Pulmonary artery endothelial cell (primary cell): ENCODE measurements at places on chromosomes 4 and X. TPM values are rescaled to one million over a fixed set of nuclear protein-coding genes. Genes with fewer than 3 reads are reported as not detected.

DNA sequence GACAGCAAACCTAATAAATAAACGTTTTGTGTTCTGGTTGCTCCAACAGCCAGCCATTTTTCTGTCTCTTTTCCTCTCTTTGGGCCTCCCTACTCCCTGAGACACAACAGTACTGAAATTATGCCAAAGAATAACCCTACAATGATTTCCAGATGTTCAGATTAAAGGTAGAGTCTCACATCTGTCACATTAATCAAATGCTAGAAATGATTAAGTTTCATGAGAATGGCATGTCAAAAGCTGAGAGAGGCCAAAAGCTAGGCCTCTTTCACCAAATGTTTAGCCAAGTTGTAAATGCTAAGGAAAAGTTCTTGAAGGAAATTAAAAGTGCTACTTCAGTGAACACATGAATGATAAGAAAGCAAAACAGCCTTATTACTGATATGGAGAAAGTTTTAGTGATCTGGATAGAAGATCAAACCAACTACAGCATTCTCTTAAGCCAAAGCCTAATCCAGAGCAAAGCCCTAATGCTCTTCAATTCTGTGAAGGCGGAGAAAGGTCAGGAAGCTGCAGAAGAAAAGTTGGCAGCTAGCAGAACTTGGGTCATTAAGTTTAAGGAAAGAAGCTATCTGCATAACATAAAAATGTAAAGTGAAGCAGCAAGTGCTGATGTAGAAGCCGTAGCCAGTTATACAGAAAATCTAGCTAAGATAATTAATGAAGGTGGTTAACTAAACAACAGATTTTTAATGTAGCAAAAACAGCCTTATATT is 182.1 kb upstream of the NUDT6 start:
- DNase-seq: no peak

- DNase-seq: no peak
These were observed 131.2 kb upstream of the HHIP start for GRCh38 chr4:144514736-144515135.

- no peak for DNase-seq
These were observed 18.2 kb downstream of the PTTG2 start for GRCh38 chr4:37978248-37978924.

NR0B1 gene
- not detected in 2 replicates for total RNA-seq

NHS gene
- total RNA-seq: 0.07 TPM in 1 of 2 replicates, not detected in the other
